Lower leg skin (tissue), 4 donors: ENCODE measurements at places on chromosomes 2 and 18.
A peak's percentile ranks its signal among the peaks of the same experiment; 100 is the strongest.

DNA sequence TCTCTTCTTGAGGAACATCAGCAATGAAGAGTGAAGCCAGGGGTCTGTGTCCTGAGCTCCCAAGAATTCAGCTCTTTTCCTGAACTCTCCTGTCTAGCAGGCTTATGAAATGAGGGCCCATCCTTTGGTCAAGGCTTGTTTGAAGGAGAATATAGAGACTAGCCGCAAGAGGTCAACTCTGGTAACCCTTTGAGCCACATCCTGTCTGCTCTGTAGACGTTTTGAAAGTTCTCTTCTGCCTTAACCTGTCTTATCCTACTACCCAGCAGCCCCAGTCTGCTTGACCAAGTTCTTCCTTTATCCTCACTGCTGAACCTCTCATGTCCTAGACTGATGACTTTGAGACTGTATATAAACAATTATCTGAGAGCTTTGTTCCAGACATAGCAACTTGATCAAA is 5.4 kb downstream of the SEMA4F start:
- no peak for DNase-seq

- no peak for DNase-seq
Observed at GRCh38 chr2:208488686-208489564, 82.3 kb downstream of the PTH2R start.

- no peak for DNase-seq
Observed at GRCh38 chr18:55866886-55867285, 278.9 kb upstream of the TCF4 start.

- no peak for DNase-seq
Observed at GRCh38 chr2:136288249-136288648, 170.3 kb upstream of the CXCR4 start.

GRCh38 chr18:35024965-35025364 is 16.2 kb upstream of the MAPRE2 start:
- DNase-seq, result peak; percentile 82

DNA sequence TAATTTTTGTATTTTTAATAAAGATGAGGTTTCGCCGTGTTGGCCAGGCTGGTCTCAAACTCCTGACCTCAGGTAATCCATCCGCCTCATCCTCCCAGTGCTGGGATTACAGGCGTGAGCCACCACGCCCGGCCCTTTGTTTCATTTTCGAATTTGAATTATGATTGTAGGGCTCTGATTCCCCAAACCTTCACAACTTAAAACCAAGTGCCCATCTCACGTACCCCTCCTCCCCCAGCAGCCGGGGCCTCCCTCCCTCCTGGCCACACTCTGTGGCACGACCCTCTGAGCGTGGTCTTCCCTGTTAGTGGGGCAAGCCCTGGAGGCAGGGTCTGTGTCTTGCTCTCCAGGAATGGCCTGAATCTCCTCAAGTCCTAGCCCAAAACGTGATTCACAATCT is 166.5 kb downstream of the ASB1 start:
- peak; percentile 6 for DNase-seq

DNA sequence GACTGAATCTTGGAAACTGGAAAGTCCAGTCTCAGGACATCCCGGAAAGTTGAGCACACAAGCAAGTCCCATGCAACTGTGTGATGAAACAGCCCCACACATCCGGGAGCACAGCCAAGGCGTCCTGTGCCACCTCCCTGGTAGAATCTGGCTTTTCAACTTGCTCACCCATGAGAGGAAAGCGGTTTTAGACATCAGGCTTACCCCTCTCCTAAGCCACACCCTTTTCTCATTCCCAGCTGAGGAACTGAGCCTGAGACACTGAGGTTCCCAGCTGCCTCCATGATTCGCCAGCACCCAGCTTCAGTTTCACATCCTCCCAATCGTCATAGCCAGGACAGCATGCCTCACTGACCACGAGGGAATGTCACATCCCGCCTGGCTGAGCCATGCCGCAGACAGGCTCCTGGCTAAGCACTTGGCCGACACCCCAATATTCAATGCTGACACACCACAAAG is 60.3 kb downstream of the STEAP3 start:
- DNase-seq, result peak; percentile 93

DNA sequence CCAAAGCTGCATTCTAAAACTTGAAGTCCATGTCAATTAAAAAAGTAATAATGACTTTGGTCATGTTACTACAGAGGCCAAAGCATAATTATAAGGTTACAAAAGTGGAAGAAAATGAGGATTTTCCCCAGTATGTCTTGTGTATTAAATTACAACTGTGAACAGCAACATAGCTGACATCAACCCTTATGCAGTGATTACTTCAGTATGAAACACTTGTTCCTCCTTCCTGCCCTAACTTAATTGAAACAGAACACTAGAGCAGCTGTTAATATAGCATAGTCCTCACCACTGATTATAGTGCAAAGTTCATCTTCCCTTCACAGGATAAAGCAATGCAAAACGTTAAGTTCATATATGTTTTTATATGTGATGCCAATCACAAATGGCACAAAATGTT is 29.9 kb downstream of the EPB41L3 start:
- no peak for DNase-seq

GRCh38 chr2:237752761-237753165 is 45.8 kb upstream of the RBM44 start:
- peak; percentile 70 for DNase-seq

- peak; percentile 76 for DNase-seq
Observed at GRCh38 chr18:3177902-3178687, 41.7 kb downstream of the MYOM1 start.

DNA sequence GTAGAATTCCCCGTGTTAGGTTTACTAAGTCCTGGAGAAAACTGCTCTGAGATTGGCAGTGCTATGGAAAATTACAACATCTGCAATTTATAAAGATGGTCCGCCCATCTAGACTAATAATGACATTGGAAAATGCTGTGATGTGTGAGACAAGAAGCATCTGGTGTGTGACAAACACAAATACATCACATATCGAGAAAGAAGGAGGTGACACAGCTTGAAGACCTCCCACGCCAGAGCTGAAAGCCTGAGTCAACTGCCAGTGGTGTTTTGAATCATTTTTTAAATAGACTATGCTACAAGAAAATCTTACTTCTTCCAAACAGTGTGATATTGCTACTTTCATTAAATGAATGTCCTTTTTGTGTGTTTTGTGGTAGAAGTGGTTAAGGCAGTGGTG is 8.6 kb upstream of the ANO7 start:
- no peak for DNase-seq

- no peak for DNase-seq
Observed at GRCh38 chr18:53025247-53025646, 685.2 kb downstream of the DCC start.

DNA sequence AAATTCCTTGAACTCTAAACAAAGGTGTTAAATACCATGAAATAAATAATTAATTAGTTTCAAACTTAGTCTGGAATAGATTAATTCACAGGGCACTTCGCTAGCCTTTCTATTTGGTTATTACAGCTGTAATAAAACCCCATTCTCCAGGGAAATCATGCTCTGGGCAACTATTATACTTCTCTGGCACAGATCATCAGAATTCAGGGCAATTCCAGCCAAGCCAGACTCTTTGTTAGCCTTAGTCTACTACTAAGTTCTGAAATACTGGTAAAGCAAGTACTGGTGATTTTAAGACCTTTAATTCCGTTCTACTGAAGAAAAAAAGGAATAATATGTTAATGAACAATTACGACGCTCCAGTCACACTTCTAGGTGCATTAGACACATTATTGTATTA is 123.4 kb upstream of the PDE1A start:
- no peak for DNase-seq

DNA sequence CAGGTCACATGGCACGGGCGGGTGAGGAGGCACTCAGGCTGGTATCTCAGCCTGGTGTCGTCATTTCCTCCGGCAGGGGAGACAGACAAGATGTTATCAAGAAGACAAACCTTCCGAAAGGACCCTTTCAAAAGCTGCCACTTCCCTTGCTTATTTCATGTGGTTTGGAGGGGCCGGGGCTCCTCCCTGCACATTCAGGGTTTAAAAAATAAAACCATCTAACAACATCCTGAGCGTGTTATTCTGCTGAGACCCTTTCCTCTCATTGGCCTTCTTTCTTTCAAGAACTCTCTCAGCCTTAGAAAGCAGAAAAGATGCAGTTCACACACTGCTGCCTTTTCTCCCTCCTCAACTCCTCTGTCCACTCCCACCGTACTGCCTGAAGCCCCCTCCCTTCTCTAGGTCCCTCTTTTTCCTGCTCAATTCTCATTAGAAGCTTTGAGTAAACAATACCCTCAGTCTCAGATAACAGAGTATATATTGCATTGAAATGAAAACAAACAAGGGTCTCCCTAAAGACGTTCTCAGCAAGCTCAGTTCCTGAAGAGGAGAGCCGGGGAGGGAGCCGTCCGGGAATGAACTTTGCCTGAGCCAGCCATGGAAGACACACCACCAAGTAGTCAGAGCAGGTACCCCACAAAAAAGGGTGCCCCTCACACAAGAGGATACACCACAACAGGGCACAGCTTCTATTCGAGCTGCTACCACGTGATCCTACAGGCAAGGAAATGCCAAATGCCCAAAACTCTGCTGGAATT is 9.7 kb downstream of the SMAD7 start:
- DNase-seq, result no peak
